ENCODE measurements at places on chromosomes 12 and 14.

GRCh38 chr14:63045612-63046320, 508 bp upstream of the KCNH5 start:
- DNase-seq: no peak

- no peak for DNase-seq
Observed at GRCh38 chr12:97701901-97702300, 239.3 kb downstream of the RMST start.

GRCh38 chr12:51631591-51631990, 40.6 kb downstream of the SCN8A start:
- no peak for DNase-seq

DNA sequence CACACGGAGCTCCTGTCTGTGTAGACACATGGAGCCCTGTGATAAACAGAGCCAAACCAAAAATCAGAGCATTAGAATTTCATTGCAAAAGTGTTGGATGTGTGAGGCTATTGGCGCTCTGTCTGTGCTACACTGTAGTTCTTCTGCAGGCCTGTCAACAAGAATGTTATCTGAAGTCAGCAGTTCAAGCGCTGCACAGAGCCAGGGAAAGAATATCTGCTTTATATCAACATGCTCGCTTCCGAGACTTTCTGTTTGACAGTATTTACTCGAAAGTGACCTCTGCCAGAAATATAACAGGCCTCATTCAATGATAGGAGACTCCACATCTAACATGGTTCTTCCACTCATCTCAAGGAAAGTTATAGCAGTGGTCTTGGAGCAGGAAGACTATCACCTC, 118.3 kb downstream of the CCER1 start:
- no peak for DNase-seq
